ENCODE measurements at places on chromosomes 2 and 18. TPM values are rescaled to one million over a fixed set of nuclear protein-coding genes. Genes with fewer than 3 reads are reported as not detected.

DNA sequence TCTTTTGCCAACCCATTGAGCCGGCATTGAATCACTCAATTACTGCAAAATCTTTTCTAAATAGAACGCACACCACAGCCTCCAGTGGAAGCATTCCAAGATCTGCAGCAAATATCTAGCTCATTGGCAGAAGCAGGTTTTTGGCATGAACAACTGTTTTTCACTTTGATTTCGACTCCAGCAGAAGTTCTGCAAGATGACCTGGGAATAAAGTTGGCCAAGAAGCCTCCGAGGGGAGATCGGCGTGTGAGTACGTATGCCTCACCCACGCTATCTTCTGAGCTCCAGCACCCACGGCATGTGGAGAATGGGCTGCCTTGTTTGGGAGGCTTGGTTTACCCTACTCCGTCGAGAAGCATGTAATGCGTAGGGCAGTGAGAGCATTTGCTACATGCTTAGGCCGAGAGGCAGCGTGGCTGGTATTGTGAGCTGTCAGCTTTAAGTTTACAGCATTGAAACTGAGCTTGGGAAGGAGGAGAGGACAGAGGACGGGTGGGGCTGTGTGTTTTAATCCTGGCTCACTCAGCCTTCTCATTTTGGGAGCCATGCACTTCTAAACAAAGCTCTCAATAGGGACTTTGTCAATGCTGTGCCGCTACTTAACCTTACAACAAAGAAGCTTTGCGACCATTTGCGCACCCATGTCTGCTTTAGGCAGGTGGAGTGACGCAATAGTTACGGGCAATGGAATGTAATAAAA lies 10.5 kb downstream of the PCARE start:
- no peak for DNase-seq

- no peak for DNase-seq
Observed at GRCh38 chr18:44853430-44853829, 172.7 kb downstream of the SETBP1 start.

DNA sequence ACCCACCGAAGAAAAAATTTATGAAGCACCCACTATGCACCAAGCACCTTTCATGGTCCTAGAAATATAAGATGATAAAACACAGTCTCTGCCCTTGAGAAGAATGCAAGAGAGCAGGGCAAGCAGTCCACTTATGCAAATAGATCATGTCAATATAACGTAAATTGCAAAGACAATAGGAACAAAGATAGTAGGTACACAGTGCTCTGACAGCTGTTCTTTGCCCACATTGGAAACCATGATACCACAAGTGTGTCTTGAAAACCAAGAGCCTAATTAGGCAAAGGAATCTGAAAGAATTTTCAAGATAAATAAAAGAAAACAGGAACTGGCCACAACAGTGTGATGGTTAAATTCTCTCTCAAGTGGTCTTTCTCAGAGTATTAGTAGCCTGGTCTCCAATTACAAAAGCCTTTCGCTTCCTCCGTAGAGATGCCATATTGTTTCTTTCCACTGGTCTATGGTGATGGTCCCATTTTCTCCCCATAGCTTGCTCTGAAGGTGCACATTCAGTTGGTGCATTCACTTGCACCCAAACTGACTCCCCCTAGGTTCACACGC lies 108.5 kb downstream of the VWC2L start:
- DNase-seq = no peak

DNA sequence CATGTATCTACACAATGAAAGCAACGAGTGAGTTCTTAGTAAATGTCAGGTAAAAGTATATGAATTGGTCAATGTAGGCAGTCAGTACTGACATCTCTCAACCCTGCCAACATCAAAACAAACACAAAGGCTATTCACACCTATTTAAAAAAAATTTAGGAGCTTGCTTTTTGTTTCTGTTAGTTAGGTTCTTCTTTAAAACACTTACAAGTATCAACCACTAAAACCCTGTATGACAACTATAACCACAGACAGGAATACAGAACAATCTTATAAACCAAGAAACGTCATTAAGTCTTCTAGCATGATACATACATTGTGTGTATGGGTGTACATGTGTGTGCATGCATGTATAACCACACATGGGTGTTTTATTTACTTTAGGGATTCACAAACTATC lies 131.0 kb downstream of the TCF4 start:
- DNase-seq = no peak

The C2orf66 gene
- polyA plus RNA-seq = 0.31 TPM

The SIGLEC15 gene
- 0.74 TPM for polyA plus RNA-seq

Measured in renal pelvis (tissue), 12 donors.